ENCODE measurements at places on chromosomes 3 and 15.

DNA sequence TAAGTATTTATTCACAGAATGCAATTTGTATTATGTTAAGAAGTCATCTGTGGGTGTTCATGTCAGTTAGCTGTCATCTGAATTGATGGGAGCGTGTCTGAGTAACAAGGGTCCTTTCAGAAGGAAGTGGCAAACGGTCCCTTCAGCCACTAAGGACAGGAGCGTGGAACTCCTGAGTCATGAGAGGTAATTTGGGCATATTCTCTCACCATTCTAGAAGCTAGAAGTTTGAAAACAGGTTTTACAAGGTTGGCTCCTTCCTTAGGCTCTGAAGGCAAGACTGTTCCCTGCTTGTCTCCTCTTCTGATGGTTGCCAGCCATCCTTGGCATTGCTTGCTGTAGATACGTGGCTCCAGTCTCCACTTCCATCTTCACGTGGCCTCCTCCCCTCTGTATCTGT, 19.7 kb downstream of the ABHD2 start:
- DNase-seq = no peak

- no peak for DNase-seq
Measured at GRCh38 chr15:91336687-91337086, 236.6 kb downstream of the SV2B start.

- DNase-seq = no peak
Measured at GRCh38 chr3:190122198-190122771, 1.6 kb upstream of the P3H2 start.

DNA sequence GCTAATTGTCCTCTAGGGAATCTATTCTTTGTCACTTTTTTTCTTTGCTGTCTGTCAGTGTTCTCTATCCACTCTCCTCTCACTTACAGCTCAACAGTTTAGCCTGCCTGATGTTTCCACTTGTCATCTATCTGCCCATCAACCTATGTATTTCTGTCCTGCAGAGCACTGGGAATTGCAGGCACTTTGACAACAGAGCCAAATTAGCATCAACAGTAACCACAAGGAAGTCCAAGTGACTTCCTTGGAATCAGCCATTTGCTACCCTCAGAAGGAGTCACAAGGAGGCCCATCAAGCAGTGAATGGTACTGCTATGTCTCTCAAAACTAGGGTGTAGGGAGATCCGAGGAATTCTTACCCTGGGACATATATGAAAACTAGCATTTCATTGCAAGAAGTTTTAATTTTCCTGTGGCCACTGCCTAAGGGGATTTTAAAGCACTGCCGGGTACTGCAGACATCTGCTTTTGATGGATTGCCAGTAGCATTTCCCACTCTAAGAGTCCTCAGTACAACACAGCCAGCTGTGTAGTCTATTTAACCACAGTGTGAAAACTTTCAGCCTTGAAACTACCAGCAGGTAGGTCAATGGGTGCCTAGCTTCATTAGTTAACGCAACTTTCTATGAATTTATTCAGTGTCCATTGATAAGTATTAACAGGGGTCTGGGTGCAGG, 898.8 kb downstream of the NTRK3 start:
- no peak for DNase-seq

- no peak for DNase-seq
Measured at GRCh38 chr15:66785637-66786036, 83.6 kb downstream of the SMAD6 start.

- DNase-seq = no peak
Measured at GRCh38 chr15:39663704-39664250, 82.9 kb downstream of the THBS1 start.

DNA sequence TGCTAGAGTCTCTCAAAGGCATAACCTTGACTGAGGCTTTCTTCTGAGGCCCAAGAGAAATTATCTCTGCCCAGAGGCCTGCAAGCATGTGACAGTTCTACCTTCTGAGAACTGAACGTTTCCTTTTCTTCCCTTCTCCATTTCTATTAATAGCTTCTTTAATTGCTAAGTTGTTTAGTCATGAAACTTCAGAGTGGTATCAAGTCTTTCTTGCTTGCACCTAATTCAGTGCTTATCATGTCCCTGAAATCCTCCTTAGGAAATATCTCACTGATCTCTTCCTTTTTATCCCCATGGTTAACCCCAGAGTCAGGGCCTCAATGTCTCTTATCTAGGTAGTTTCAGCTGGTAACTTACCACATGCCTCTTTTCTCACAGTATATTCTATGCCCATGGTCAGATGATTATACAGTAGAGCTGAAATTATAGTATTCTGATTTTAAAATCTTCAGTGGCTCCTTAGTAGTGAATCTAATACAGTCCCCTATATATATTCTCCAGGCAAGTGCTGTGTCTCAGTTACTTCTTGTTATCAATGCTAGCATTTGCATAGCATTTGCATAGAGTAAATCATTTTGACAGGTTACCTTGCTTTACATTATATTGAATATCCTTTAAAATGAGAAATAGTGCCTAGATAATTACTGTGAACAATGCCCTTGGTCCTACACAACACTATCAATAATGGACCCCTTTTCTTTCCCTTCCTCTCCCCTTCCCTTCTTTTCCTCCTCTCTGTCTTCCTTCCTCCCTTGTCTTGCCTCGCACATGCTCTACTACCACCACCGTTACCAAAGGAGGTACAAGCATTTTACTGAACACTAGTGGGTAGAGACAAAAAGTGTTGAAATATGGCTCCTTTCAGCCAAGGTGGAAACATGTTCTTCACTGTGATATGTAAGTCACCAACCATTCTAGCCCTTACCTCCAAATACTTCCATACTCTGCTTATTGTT, 33.0 kb downstream of the KBTBD8 start:
- DNase-seq = no peak

GRCh38 chr3:87227835-87228144, 681 bp downstream of the CHMP2B start:
- no peak for DNase-seq

GRCh38 chr3:179000659-179001058, 71.0 kb downstream of the ZMAT3 start:
- no peak for DNase-seq

DNA sequence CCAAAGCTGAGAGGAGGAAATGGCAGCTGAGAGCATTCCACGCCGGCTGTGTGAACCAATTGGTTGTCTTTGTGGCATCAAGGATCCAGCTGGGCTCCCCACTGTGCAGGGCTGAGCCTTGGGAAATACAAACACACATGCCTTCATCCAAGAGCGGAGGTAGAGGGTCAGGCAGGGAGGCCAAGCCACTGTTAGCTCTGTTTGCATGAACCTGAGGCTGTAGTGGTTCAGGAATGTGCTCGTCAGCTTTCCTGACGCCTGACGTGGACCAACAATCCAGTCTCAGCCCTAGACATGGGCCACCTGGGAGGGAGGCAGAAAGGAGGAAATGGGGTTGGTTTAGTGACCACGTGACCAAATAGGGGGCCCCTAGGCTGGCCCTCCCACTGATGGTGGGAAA, 276.9 kb downstream of the TLE3 start:
- DNase-seq = no peak

GRCh38 chr3:115659253-115660220, 36.2 kb downstream of the GAP43 start:
- DNase-seq = no peak

DNA sequence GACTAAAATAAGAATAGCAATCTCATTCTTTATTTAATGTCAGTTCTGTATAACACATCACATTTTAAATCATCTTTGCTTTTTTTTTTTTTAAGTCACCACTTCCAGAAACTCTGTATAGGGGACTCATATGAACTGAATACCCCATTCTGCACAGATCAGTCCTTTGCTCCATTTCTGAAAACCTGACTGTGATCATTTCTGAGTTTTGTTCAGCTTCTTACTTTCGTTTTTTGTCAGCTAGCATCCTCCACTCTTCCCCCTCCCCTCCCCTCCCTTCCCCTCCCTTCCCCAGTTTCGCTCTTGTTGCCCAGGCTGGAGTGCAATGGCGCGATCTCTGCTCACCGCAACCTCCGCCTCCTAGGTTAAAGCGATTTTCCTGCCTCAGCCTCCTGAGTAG, 49.8 kb upstream of the SGO1 start:
- DNase-seq = no peak

DNA sequence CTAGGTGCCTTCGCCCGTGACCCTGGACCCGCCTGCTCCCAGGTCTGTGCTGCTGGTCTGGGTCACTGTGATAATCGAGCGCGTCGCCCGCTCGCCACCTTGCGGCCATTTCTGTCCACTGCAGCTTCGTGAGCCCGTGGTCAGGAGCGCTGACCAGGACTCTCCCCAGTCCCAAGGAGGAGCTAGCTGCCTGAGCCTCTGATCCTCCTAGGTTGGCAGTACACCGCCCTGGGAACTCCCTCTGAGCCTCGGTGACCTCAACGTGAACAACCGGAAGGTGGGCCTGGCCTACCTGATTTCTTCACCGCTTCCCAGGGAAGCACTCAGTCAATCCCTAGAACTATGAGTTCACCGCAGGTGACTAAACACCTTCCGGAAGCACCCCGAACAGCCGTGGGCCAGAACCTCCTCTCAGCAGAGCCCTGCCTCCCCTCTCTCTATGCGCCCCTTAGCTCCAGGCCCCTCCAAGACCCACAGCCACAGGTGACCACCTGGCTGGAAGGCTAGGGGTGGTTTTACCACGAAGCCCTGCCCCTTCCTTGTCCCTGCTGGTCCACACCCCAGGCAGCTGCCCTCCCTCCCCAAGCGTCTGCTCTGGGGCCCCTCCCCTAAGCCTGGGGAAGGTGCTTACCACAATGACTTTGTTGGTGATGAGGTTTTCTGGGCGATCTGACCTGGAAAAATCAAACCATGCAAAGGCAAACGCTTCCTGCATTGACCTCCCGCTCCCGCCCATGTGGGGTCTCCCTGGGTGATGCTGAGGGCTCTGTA, 9.7 kb downstream of the PLA2G4D start:
- DNase-seq = no peak

DNA sequence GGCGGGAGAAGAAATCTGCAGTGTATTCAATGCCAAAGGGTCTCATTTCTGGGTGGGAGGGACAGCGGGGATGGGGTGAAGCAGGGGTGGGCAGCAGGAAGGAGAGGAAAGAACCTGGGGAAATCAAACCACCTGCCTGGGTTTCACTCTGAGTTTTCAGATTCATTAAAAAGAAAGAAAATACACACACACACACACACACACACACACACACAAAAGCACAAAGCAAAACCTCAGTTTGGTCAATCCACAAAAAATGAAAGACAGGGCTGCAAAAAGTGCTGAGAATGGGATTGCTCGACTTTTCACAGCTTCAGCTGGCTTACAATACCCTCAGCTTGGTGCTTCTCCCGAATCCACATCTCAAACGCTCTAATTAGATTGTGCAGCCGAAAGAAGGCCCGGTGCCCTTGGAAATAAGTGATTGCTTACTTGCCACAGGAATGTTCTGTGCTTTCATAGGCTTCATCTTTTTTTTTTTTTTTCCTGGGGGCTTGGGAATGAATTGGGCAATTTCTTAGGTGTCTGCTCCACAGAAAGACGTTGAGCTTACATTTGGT, 370.5 kb downstream of the RORA start:
- no peak for DNase-seq

DNA sequence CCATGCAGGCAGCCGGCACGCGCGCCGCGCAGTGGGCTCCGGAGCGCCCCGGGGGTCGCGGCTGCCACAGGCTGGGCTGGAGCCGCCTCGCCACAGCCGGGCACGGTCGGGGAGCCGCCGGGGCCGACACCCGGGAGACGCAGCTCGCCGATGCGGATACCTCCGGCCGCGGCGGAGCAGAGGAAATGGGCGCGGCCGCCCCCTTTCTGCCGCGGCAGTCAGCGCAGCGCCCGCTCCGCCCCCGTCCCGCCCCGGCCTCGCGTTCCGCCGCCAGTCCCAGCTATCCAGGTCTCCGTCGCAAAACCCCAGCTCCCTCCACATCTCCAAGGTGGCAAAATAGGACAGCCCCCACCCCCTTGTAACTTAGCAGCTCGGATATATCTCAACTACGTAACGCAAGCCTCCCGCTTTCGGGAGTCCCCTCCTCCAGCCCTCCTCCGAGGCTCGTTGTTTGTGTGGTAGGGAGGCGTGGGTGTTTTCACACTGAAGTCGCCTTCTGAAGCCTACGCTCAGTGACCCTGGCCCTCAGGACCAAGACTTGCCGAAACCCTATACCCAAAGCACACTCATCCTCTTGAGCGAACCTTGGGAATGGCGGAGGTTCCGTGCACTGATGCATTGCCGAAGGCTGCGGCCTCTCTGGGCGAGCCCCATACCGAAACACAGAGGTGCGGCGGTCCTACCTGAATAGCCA, at the start of gene SH3BP5:
Gene SH3BP5 (minus strand): TSS at position 182 of the 694 bp plus-strand sequence. CDS start 178 bp downstream, at position 4.
- DNase-seq = peak; percentile 21

DNA sequence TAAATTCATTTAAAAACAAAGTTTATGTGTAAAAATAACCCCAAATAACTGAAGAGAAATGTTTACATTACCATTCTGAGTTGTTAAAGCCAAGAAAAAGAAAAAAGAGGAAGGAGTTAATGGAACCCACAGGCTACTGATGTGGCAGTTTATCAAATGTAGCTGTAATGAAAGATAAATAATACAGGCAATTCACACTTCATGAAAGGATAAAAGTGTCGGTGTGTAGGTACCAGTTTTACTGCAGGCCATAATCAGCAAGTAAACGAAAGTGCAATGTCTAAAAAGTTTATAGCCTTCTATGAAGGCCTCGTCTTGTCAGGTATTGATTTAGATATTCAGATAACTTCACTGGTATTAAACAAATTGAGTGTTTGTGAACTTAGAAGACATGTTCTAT, 164.6 kb downstream of the DPH6 start:
- no peak for DNase-seq

GRCh38 chr15:50119063-50120040, at the start of gene ATP8B4:
Gene ATP8B4 (minus strand): TSS chr15:50119233. CDS start chr15:50106966, 12,267 bp downstream.
- DNase-seq = no peak

DNA sequence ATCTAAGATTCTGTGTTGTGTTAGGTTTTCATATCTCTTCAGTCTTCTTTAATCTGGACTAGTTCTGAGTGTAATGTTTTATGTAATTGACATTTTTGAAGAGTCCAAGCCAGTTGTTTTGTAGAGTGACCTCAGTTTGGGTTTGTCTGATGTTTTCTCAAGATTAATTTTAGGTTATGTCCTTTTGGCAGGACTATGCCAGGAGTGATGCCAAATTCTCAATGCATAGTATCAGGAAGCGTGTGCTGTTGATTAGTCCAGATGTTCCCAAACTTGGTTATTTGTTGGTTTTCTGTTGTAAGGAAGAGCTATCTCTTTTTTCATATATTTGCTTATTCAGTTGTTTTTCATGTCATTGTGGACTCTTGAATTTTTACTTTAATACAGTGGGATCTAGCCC, 32.6 kb downstream of the NMD3 start:
- no peak for DNase-seq

- DNase-seq = no peak
Measured at GRCh38 chr3:132294906-132295305, 22.3 kb upstream of the ACP3 start.

DNA sequence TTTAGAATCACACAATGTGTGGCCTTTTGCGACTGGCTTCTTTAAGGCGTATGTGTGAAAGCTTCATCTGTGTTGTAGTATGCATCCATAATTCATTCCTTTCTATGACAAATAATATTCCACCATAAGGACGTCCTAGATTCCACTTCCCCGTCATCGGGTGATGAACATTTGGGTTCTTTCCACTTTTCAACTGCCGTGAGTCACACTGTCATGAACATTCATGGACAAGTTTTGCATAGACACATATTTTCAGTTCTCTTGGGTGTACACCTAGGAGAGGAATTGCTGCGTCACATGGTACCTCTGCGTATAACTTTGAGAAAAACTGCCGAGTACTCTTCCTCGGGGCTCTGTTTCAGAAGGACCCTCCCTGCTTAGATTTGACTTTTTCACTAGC, 97.3 kb downstream of the TOP2B start:
- no peak for DNase-seq

Measured in stimulated activated CD8-positive, alpha-beta memory T cell treated with anti-CD3 and anti-CD28 coated beads, Interleukin-4, amount 100 ng/mL, for 4 hours (primary cell).